ENCODE measurements at places on chromosomes 1 and 21. TPM values are rescaled to one million over a fixed set of nuclear protein-coding genes. Genes with fewer than 3 reads are reported as not detected.

The DNAJC28 gene
- 3.5 TPM for total RNA-seq

The CPTP gene
- 28.9 TPM for total RNA-seq

The KRTAP19-4 gene
- total RNA-seq, result not detected

The ERG gene
- not detected for total RNA-seq

The NFASC gene
- 0.80 TPM for total RNA-seq

The DYRK1A gene
- 97.3 TPM for total RNA-seq
